Stimulated activated CD8-positive, alpha-beta memory T cell treated with anti-CD3 and anti-CD28 coated beads, Interleukin-4, amount 100 ng/mL, for 1 hour (primary cell): ENCODE measurements at places on chromosomes 2 and 18.

GRCh38 chr18:43627848-43628530 is 350.7 kb upstream of the SYT4 start:
- no peak for DNase-seq

DNA sequence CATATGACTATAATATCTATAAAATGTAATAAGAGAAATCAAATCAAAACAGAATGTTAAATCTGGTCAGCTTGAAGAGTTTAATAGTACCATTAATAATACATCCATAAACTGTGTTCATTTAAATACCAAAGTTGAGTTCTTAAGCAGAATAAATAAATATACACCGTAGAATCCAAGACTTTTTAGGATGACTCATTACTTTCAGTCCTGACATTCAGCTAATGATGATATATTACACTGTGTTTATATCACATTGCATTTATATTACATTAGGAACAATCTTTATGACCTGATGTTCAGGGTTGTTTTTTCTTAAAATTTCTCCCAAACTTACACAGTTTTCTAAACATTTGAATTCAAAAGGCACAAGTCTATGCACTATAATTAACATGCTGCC is 331.3 kb downstream of the SS18 start:
- DNase-seq = no peak

GRCh38 chr2:205586626-205587025 is 95.7 kb upstream of the NRP2 start:
- no peak for DNase-seq

DNA sequence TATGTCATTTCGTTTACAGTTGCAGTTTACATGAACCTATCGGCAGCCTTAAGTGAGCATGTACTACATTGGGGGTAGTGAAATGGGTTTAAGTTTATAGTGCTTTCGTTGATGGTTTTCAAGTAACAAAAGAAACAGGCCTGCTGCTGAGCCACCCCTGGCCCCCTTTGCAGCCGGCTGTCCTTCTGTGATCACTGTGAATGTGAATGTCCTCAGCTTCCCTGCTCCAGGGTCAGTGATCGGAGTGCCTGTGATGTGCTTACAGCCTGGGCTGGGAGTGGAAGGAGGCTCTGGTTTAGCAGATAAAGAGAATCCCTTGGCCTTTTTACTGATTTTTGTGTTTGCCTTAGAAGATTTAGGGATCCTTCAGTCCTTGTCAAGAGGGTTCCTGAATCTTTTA is 154.2 kb downstream of the FAM210A start:
- DNase-seq = no peak
